ENCODE measurements at places on chromosomes 6 and 20. TPM values are rescaled to one million over a fixed set of nuclear protein-coding genes. Genes with fewer than 3 reads are reported as not detected.

Gene TDRD6
- under 0.01 TPM for total RNA-seq

DNA sequence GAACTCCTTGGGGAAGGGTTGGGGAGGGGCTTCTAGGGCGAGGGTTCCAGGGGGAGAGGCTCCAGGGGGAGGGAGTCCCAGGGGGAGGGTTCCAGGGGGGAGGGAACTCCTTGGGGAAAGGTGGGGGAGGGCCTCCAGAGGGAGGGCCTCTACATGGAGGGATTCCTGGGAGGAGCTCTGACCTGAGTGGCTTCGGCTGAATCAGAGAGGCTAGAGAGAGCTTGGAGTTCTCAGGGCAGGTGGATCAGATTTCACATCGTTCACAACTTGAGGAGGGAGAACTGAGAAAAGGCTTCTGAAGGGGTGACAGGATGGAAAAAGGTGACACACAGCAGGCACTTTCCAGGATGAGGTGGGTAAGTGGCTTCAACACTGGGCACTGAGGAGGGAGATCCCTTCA, 49.1 kb downstream of the DAAM2 start:
- no peak for DNase-seq

DNA sequence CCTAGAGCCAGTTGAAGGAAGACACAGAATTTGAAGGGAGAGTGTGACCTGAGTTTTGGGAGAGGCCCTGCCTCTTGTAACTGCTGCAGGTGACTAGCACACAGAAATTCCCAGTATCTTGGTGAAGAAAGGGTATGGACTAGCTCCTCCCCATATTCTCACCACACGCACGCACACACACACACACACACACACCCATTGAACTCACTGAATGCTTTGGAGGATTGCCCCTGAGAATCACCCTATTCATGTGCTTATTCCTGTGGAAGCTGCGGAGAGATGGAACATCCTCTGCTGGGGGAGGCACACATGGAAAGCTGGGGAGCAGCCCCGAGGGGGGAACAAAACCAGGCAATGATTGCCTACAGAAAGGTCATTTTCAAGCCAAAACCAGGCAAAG, 6.2 kb upstream of the LMBRD1 start:
- DNase-seq = no peak

DNA sequence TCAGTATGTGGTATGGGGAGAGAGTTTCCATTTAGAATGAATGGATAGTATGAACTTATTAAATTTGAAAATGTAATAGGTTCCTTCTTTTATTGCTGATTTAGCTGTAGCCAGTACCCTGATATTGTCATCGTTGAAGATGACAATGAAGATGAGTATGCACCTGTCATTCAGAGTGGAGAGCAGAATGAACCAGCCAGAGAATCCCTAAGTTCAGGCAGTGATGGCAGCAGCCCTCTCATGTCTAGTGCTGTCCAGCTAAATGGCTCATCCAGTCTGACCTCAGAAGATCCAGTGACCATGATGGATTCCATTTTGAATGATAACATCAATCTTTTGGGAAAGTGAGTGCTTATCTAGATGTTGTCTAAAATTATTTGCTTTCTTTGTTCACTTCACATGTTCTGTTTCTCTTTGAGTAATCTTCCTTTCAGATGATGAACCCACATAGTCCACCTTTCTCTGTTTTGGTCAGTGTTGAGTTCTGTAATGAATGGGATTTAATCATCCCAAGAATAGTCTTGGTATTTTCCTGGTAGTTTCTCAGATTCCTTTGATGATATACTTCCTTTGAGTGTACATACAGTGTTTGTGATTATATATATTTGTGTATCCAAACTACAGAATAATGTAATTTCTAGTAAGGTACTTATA, 23.3 kb downstream of the HSF2 start:
- DNase-seq = no peak

Gene HLA-DMA
- 0.44 TPM for total RNA-seq

Gene SERINC1
- total RNA-seq = 152 TPM

Gene VEGFA
- 12.1 TPM for total RNA-seq

DNA sequence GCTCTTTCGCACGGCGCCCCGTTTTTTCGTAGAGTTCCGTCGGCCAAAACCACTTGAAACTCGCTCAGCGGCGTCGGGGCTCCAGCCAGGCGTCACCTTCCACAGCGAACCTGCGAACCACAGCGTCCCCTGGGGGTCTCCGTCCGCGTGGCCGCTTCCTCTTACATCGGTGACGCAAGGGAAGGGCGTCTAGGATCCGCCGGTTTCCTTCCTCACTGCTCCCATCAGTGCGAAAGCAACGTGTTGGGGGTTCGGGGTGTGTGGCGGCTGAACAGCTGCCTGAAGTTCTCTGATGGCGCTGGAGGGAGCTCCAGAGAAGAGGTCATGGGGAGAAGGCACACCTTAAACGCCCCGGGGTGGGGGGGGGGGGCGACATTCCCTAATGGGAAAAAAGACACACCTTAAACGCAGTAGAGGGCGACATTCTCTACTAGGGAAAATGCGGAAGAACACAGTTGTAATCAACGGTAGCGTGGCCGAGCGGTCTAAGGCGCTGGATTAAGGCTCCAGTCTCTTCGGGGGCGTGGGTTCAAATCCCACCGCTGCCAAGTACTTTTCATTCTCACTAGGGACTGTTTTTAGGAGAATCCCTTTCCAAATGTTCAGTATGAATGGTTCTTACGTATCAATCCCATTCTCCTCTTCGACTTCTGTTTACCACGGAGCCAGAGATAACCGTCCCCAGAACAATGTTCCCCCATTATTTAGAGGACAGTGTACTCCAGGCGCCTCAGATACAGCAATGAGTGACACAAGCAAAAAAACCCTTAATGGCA, 16.4 kb downstream of the ZNF311 start:
- DNase-seq = peak; percentile 86

GRCh38 chr6:110876806-110877564, 2.4 kb downstream of the AMD1 start:
- peak; percentile 42 for DNase-seq

DNA sequence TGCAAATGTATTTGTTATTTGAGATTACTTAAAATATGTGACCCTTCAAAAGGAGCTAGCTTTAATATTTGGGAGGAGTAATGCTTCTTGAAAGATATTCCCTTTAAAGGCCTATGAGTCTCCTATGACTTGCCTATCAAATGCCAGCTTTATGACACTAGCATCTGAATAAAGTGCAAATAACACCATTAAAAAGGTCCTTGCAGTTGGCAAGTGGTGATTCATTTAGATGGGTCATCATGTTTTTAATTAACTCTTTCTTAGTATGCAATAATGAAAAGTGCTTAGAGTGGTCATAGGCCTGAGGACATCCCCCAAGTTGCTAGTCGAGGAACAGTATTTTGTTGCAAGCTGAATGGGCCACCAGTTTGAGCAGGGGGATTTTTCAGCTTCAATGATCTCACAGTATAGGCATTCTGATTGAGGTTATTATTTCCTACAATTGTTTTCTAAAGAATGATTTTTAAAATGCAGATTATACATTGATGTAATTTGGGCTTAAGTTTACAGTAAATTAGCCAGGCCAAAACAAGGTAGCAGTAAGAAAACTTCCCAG, 3.7 kb upstream of the CD2AP start:
- DNase-seq = peak; percentile 70

GRCh38 chr6:26025047-26025893, 62.0 kb upstream of the HFE start:
- DNase-seq = peak; percentile 69

GRCh38 chr6:93293872-93294271, 125.5 kb downstream of the EPHA7 start:
- DNase-seq = no peak

DNA sequence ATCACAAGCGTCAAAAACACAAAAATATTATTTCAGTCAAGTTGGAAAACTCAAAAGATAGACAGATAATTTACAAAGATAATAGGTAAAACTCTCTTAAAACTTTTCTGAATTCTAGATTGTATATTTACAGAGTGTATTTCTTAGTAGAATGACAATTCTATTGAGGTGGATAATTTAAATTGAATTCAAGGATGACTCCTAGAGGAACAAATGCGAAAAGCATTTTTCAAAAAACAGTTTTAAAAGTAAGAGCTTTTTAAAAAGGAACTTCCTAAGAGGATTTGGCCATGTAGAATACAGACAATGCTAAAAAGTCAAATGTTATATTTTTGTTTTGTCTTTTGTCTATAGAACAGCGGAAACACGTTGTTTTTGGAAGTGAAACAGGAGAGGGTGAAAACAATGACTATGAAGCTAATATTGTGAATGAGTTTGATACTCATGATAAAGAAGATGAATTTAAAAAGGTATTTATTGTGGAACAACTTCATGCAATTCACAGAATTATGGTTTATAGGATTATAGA, 90.1 kb downstream of the DNAH8 start:
- no peak for DNase-seq

DNA sequence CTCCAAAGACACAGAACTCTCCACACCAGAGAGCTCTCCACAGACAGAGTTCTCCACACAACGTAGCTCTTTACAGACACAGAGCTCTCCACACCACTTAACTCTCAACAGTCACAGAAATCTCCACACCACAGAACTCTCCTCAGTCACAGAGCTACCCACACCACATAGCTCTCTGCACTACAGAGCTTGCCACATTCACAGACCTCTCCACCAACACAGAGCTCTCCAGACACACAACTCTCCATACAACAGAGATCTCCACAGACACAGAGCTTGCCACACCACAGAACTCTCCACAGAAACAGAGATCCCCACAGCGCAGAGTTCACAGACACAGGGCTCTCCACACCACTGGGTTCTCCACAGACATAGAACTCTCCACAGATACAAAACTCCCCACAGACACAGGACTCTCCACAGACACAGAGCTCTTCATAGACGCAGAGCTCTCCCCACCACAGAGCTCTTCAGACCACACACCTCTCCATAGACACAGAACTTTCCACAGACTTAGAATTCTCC, 52.5 kb downstream of the ERMARD start:
- no peak for DNase-seq

GRCh38 chr20:57598491-57598890, 21.7 kb downstream of the ZBP1 start:
- no peak for DNase-seq

Gene CST2
- not detected for total RNA-seq

Gene NMBR
- total RNA-seq = not detected

DNA sequence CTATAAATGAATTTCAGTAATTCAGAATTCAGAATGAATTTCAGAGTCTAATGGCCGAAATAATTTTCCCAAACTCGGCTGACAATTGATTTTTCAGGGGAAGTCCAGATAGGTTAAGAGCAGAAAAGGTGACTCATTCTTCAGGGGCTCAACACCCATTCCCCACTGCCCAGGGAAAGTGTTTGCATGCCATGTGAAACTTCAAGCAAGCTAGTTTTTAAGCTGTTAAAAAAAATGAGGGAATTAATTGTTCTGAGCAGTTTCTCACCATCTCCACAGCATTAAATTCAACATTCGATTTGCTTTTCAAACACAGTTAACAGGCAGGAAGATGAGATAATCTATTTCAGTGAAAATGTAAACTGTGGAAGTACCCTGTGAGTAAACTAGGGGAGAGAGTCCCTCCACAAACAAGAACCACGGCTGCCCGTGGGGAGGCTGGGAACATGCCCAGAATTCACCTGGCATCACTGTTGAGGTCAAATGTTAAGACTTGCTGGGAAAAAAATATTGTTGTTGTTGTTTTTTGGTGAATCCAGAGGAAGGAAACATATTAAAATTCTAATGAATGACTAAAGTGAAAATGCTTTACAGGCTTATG, 650.8 kb upstream of the AGPAT4 start:
- DNase-seq = peak; percentile 35

DNA sequence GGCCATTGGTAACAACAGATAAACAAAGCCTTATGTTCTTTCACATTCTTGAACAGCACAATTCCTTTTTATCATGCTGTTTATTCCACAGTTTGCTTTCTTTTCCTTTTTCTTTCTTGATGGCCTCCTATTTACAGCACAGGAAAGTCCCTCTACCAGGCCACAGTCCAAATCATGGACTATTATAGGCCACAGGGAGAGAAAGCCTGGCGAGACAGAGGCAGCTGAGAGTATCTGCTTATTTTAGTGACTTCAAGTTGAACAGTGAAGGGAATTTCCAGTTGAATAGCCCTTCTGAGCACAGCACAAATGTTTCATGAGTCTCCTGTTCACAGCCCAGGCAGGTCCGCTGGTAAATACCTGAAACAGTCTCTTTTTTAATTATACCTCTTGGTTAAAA, 263.7 kb upstream of the ARID1B start:
- no peak for DNase-seq

Gene PRL
- not detected for total RNA-seq

GRCh38 chr20:45507011-45507820, 8.2 kb downstream of the SPINT3 start:
- DNase-seq = no peak

GRCh38 chr6:14542670-14543366, 425.2 kb downstream of the CD83 start:
- no peak for DNase-seq

DNA sequence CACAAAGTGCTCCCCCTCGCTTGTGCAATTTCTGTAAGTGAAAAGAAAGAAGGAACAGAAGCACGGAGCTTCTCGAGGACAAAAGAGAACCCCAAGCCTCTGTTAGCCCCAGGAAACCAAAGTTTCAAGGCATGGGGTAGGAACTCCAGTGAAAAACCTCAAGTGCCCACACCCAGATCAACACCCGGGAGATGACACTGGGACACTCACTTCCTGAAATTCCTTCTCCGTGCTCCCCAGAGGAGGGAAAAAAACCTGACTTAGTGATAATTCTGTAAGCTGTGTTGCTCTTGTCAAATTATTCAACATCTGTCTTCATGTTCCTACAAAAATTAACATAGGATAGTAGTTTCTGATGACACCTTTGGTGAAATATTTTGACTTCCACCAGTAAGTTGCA, 4.6 kb downstream of the MDGA1 start:
- DNase-seq = no peak

GRCh38 chr6:88290411-88290810, 124.3 kb upstream of the CNR1 start:
- no peak for DNase-seq

All from lung microvascular endothelial cell (primary cell).